ENCODE measurements at places on chromosomes 5 and 9. TPM values are rescaled to one million over a fixed set of nuclear protein-coding genes. Genes with fewer than 3 reads are reported as not detected.

HSPB3 gene
- 3.4 TPM for total RNA-seq

SYNPO gene
- total RNA-seq = 1.4 TPM

REEP2 gene
- 5.5 TPM for total RNA-seq

FOXD4 gene
- not detected for total RNA-seq

KCNIP1 gene
- not detected for total RNA-seq

DCANP1 gene
- total RNA-seq = not detected

DRD1 gene
- total RNA-seq = not detected

KCNV2 gene
- total RNA-seq = not detected

IQGAP2 gene
- 0.24 TPM for total RNA-seq

TEX48 gene
- total RNA-seq = not detected

AIF1L gene
- 0.72 TPM for total RNA-seq

OLFM1 gene
- 0.29 TPM for total RNA-seq

INSL4 gene
- not detected for total RNA-seq

PCDHA12 gene
- total RNA-seq = not detected

GZMA gene
- not detected for total RNA-seq

LCN12 gene
- total RNA-seq = not detected

IGFBPL1 gene
- total RNA-seq = not detected

SH3RF2 gene
- total RNA-seq = 6.8 TPM

MEIKIN gene
- not detected for total RNA-seq

MPDZ gene
- total RNA-seq = 13.7 TPM

Data from RPMI7951 (cell line).